Karpas-422 (cell line): ENCODE measurements at places on chromosomes 4 and X.

GRCh38 chr4:16417198-16417597 lies 190.9 kb upstream of the TAPT1 start:
- no peak for DNase-seq

- DNase-seq, result no peak
These were observed 209.1 kb upstream of the ANXA10 start for GRCh38 chr4:167883266-167883665.

GRCh38 chr4:99430106-99430505 lies 5.0 kb downstream of the ADH7 start:
- no peak for DNase-seq

DNA sequence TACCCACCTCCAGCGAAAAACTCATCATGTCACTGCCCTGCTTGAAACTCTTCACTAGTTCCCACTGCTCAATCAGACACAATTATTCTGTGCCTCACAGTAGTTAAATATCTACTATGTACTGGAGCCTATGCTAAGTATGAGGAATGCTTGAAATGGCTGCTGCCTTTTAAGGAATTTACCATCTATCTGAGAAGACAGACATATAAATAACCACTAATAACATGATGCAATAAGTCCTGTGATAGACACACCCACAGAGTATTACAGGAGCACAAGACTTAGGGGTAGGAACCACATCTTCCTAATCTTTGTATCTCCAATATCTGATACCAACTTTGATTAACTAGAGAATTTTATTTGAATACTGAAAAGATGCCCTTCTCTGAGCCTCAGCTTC lies 21.1 kb downstream of the SLC25A53 start:
- no peak for DNase-seq

GRCh38 chrX:29652484-29652883 lies 562.9 kb upstream of the MAGEB2 start:
- no peak for DNase-seq

DNA sequence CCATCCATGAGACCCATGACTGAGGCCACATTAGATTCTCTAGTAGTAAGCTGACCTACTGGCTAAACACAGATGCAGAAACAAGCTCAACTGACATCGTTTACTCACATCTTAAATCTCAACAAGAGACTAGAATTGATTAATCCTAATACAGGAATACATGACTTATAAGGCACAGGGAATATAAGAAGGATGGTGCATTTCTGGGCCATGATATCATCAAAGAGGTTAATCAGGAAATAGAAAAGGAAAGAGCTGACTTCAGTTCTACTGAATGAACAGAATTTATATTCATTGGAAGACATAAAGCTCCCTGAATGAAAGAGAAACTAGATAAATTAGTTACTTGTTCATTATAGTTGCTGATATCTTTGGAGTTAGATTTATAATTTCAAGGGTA lies 1406.5 kb downstream of the STIM2 start:
- no peak for DNase-seq

- no peak for DNase-seq
These were observed at the start of gene CFAP47 for GRCh38 chrX:35919536-35920309. Gene CFAP47, plus strand, starts transcription at chrX:35919734. Its CDS starts 66 bp downstream, at chrX:35919800.

DNA sequence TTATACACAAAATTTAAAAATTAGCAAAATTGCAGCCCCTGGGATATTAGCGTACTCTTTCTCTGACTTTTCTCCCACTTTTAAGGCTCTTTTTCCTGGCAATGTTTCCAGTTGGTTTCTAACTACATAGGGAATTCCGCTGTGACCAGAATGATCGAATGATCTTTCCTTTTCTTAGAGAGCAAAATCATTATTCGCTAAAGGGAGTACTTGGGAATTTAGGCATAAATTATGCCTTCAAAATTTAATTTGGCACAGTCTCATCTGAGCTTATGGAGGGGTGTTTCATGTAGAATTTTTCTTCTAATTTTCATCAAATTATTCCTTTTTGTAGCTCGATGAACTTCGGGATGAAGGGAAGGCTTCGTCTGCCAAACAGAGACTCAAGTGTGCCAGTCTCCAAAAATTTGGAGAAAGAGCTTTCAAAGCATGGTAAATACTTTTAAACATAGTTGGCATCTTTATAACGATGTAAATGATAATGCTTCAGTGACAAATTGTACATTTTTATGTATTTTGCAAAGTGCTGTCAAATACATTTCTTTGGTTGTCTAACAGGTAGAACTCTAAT lies 6.0 kb downstream of the ALB start:
- no peak for DNase-seq

- DNase-seq, result no peak
These were observed 620 bp downstream of the CXCL10 start for GRCh38 chr4:76022677-76023076.

DNA sequence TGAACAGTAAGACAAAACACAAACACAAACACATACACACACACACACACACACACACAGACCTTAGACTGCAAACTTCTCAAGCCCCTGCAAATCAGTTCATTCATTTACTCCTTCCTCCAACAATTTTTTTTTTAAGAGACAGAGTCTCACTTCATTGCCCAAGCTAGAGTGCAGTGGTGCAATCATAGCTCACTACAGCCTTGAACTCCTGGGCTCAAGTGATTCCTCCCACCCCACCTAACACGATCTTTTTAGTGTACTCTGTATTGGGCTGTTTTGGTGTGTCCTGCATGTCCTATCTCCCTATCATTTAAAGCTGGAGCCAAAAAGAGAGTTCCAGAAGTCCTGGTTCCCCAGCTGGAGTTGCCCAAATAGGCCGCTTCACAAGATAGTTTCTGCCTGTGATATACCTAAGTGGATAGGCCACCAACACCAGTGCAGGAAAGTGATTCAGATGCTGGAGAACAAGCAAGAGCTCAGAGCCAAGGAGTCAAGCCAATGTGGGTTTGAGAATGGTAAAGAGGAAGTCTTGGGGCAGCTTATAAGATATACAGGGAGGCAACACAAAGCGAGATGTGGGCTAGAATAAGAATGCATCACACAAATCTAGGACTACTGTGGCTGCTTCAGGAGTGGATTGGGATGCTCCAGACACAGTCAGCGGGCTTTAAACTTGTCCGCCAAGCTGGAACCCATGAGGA lies 85.4 kb upstream of the RAPGEF2 start:
- peak; percentile 49 for DNase-seq

DNA sequence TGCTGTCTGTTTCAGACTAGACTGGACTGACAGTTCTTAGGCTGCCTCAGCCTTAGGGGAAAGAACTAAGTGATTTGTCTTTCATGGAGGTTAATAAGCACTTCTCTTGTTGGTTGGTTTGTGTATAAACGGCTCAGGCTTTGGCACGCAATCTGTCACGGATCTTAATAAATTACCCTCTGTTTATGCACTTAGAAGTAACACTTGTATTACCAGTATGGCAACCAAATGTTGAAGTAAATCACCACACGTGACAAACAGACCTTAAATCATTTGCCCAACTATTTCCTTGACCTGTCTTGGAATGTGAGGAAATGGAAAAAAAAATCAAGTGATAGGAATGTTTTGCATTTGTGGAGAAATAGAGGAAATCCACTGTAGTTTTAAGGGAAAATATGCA lies 69.9 kb downstream of the TEX13A start:
- DNase-seq, result no peak

DNA sequence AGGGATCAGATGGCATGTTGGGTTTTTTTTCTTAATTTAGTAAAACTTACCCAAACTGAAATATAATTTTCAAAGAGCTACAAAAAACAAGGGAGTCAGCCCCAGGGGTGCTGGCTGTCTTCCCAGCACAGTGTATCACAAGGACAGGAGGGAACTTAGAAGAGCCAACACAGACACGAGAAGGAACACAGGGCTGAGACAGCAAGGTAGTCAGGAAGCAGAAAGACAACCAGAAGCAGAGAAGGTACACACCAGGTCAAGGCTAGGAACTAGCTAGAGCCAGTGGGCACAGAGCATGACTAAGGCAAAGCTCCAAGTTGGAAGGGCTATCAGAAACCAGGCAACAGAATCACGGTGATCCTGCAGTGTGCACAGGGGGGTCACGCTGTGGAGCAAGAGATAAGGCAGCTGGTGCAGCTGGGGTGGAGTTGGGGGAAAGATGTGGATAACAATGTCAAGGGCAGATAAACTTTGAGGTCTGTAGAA lies 168.7 kb downstream of the NR3C2 start:
- DNase-seq, result no peak

DNA sequence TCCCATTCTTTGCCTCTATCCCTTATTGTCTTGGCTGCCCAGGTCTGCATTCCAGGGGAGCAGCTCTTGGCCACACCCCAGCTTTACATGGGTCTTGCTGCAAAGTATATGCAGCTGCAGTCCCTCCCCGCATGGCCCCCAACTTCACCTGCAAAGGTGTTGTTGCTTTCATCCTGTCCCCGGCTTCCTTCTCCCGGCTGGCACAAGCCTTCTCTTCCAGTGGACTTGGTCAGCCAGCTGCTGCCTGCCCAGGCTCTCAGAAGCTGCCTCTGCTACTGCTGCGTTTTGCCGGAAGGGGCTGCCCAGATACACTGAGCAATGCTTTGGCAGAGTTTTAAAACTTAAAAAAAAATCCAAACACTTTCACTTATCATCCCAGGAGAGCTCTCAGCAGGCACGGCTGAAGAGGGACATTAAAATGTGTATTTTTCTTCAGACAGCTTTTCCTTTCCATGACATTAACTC lies 121.2 kb upstream of the PDLIM3 start:
- DNase-seq, result no peak

- DNase-seq, result no peak
These were observed 609.5 kb upstream of the FAT1 start for GRCh38 chr4:187333151-187333550.

GRCh38 chr4:183448436-183448835 lies 4.0 kb downstream of the CDKN2AIP start:
- no peak for DNase-seq

DNA sequence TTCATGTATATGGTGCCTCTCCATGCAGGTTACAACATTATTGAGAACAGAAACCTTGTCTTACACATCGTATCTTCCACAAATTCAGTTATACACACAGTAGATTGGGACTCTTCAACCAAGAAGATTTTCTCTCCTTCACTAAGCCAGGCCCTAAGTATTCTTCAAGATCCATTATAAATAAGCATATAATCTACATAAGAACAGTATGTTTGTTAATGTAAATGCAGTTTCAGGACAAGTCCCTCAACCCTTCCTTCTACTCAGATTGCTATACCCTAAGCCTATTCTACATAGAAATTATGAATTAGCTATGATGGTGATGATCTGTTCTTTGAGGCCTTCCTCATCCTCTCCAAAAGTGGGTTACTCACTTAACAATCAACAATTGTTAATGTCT lies 41.2 kb downstream of the COL4A6 start:
- DNase-seq, result no peak

GRCh38 chr4:99810536-99810935 lies 6.1 kb upstream of the DAPP1 start:
- DNase-seq, result no peak

DNA sequence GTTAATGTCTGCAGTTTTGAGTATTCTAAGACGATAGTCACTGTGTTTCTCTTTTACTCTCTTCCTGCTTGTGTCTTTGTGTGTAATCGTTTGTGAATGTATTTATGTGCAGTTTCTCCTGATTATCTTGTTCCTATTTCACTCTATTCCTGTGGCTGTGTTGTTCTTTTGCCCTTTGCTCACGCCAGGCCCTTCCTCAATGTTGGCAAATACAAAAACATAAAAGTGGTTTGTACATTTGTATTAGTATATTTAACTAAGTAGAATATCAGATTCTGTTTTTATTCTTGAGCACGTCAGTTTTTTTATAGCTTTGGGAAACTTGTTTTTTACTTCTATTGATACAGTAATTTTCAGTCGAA lies 107.6 kb upstream of the BMPR1B start:
- DNase-seq, result no peak

GRCh38 chr4:99734583-99735322 lies 77.1 kb upstream of the C4orf54 start:
- no peak for DNase-seq

DNA sequence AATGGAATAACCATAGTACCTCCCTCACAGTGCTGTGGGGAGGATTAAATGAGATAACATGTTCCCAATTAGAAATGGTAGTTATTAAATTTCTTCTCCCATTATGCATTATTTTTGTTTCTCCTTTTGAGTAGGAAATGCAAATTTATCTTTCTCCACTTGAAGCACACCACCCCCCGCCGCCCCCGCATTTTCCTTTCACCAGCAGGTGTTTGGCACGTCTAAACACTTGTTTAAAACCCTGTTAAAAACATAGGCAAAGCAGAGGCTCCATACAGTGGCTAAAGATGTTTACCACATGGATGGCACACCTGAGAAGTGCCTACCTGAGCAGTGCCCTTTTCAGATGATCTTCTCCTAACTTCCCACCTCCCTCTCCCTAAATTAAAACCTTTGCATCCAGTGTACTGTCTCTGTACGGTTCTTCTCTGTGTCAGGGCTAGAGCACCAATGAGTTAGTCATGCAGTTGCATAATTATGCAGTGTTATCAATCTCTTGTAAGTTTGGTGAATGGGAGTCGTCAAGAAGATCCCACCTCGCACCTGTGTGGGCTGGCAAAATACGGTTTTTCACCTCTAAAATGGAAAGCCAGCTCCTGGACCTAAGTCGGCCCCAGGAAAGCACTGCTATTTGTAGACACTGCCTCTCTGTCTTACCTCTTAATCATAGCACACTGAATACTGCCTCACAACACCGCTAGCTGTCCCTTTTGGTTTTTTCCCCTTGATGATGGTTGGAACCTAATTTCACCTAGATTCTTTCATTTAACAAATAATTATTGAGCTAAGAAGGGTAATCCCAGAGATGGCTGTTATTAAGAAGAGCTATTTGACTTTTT lies 122.0 kb downstream of the CT47B1 start:
- no peak for DNase-seq

DNA sequence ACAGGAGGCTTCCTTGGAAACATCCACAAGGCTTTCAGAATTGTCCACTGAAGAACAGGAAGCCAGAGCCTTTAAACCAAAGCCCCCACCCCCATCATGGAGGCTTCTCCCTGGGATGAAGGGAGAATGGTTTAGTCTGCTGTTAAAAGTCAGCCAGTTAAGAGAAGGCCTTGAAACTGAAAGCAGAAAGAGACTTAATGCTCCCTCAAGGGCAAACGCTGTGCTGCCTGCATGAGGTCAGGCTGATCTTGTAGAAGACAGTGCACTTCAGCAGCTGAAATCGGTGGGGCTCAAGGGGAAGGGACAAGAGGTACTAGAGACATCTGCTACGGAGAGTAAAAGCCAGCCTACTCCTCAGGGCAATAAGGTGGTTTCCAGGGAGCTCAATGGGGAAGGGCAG lies 69.0 kb downstream of the HPRT1 start:
- no peak for DNase-seq

GRCh38 chr4:79121875-79122358 lies 182.7 kb upstream of the PAQR3 start:
- no peak for DNase-seq

DNA sequence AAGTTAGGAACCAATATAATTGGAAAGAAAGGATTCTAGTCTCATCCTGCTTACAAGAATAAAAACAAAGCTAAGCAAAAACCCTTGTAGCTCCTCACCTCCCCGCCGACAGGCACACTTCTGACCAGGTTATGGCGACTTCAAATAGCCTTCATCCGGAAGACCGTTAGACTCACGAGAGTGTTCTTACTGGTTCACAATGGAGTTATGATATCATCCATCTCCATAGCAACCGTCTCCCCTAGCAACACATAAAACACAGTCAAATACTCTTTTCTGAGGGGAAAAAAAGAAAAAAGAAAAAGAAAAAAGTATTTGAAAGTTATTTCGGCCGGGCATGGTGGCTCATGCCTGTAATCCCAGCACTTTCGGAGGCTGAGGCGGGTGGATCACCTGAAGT lies at the start of gene IL13RA2:
Gene IL13RA2, minus strand, starts transcription at position 162 of the 400 bp plus-strand sequence. CDS start 347 bp downstream, outside the sequence.
- DNase-seq, result no peak
